ENCODE measurements at places on chromosomes 7 and 10.

DNA sequence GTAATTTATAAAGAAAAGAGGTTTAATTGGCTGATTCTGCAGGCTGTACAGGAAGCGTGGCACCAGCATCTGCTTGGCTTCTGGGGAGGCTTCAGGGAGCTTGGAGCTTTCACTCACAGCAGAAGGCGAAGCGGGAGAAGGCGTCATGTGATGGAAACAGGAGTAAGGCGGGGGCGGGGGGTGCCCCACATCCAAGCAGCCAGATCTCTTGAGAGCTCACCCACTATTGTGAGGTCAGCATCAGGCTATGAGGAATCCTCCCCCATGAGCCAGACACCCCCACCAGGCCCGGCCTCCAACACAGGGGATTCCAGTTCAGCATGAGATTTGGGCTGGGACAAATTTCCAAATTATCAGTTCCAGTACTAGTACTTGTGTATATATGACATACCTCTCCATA is 46.2 kb downstream of the WDR37 start:
- DNase-seq: no peak

GRCh38 chr7:92095380-92095779 is 38.9 kb downstream of the CYP51A1 start:
- no peak for DNase-seq

DNA sequence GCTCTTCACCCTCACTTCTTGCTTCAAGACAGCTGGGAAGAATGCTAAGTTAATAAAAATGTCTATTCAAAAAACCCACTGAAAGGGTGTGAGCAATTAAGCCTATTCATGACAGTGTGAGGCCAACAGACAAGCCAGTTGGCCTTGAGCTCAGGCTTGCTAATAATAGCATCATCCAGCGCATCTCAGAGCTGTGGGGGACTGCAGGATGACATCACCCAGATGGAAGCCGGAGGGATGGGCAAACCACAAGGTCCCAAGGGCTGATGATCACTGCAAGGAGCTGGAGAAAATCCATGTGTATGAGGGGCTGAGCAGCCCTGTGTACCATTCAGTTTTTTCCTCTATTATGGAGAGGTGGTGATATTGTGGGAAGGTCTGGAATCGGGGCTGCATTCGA is 770.4 kb downstream of the TNS3 start:
- no peak for DNase-seq

DNA sequence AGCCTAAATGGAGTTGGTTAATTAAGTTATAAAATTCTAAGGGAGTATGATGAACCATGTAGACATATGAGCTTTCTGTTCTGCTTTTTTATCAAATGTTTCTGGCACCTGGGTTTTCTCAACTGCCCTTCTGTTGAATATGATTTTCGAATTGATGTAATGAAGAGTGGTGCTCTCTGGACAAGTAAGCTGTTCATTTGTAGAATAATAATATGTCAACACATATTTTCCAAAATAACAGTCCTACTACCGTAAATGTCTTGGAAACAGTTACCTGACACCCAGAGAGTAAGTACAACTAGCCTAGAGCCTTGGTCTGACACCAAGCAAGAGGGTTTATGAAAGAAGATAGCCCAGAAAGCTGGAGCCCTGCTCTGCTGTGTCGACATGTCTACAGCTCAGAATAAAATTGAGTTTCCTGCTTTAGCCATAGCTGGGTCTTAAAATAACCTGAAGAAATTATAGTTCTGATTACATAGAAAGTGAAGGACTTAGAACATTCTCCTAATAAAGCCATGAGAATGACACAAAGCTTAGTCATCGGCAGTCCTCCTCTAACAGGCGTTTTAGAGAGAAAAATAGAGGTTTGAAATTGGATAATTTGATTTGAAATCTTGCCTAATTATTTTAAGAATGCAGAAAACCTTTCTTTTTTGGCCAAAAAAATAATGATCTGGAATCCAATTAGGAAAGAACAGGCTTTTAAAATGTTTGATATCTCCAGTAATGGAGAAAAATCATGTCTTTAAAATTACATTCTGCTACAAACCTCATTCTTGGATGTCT is 25.1 kb downstream of the HDAC9 start:
- no peak for DNase-seq

DNA sequence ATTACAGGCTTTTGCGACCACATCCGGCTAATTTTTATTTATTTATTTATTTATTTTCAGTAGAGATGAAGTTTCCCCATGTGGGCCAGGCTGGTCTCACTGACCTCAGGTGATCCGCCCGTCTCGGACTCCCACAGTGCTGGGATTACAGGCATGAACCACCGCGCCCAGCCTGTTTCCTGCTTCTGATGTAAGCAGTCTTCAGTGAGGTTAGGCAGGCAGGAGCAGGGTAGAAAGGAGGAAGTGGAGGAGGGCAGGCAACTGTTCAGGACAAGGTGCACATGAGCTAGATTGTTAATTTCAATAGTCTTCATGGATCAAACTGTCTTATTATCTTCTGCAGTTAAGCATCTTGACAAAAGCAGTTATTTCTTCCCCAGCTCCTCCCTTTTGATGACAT is 605.0 kb downstream of the CCSER2 start:
- DNase-seq: no peak

DNA sequence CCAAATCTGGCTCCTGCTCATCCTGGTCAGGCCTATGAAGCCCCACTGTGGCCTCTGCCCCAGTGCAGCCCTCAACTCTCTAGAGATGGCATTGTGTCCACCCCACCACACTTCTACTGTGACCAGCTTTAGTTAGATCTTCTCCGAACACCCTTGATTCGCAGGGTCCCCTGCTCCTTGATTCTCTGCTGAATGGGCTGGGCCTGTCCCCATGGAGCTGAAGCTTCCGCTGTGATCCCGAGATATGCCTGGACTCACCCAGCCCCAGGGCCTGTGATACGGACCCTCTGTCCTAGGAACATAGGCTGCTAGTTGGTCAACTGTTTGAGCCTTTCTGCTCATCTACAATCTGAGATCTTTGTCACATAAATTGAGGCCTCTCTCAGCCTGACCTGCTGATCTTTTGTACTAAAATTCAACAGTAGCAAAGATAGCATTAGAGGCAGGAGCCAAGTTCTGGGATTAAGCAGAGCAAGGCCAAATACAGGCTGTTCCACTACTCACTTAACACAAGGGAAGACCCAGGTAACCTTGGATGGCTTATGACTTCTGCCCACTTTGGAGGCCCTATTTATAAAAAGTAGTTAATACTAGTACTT is 6.5 kb upstream of the PPIF start:
- DNase-seq: no peak

DNA sequence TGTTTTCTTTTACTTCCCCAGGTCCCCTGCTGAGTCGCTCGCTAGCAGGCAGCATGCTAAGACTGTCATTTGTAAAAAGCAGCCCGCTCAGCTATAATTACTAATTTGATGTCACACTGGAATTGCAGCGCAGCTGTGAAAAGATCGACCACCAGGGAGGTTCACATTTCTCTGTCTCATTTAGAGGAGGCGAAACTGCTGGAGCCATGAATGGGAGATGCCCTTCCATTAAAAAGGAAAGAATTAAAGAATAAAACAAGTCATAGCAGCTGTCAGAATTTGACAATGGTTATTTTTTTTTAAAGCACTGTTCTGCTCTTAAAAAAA is 153.5 kb downstream of the PIP4K2A start:
- DNase-seq: no peak

DNA sequence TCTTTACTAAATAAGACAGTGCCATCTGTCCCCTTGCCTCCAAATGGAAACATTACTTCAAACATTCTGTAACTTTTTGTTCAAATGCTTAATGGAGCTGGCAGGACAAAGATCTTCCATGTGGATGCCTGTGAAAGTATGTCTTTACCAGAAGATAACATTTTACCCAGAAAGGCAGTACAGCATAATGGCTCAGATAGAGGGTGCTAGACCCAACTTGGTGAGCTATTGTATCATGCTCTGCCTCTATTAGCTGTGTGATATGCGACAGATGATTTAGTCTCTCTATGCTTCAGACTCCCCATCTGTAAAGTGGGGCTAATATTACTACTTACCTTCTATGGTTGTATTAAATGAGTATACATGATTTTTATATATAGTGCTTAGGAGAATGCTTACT is 8.8 kb upstream of the SMKR1 start:
- DNase-seq: peak; percentile 18

DNA sequence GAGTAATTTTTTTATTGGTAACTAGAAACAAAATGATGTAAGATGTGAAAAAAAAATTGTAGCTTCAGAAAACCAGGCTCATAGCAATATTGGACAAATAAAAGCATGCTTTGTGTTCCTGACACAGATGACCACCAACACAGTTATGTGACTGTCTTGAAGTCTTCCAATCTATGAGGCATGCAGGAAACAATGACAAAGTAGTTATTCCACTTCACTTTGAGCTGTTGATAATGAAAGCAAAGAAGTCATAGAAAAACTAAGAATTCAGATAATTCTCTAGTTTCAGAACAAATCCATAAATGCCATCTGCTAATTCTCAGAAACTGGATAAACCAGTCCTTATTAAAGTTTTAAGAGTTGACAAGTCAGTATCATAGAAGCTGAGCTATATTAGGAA is 378.4 kb upstream of the SEMA3D start:
- DNase-seq: no peak

DNA sequence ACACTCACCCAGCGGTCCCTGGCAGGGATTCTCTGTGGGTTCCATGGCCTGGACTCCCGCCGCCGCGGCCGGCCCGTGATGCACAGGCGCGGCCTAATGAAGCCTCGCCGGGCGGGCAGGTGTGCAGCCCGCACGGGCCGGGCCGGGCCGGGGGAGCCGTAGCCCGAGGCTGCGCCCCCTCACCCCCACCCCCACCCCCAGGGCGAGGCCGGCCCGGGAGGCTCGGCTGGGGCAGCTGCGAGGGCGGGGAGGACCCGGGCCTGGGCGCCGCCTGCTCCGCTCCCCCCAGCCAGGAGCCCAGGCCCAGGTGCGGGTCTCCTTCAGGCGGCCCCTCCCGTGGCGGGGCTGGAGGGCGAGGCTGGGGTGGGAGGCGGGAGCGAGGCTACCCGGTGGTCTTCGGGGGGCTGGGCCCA is at the start of gene NOBOX:
Gene NOBOX, minus strand, starts transcription at position 45 of the 413 bp plus-strand sequence.
- DNase-seq: no peak

DNA sequence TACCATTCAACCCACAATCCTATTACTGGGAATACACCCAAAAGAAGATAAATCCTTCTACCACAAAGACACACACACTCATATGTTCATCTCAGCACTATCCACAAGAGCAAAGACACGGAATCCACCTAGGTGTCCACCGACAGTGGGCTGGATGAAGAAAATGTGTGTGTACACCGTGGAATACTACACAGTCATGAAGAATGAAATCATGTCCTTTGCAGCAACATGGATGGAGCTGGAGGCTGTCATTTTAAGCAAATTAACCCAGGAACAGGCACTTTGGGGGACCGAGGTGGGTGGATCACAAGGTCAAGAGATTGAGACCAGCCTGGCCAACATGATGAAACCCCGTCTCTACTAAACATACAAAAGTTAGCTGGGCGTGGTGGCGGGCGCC is 8.3 kb upstream of the FOXL3 start:
- DNase-seq: no peak

- DNase-seq: no peak
Observed at GRCh38 chr10:88926566-88927415, 25.8 kb downstream of the ACTA2 start.

- no peak for DNase-seq
Observed at GRCh38 chr10:113297226-113297625, 255.6 kb upstream of the HABP2 start.

- DNase-seq: no peak
Observed at GRCh38 chr10:11144626-11145494, 127.2 kb downstream of the CELF2 start.

DNA sequence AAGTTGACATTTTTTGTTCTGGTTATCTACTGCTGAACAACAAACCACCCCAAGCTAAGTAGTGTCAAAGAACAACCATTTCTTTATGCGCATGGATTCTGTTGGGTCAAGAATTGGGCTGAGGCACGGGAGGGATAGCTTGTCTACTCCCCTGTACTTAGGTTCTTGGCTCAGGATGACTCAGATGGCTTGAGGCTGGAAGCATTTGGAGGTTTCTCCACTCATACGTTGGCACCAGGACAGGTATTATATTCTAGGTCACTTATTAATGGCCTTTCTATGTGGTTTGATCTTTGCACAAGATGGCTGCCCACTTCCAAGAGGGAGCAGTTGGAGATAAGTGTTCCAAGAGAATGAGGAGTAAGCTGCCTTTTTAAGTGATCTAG is 11.8 kb upstream of the TFAM start:
- DNase-seq: no peak

DNA sequence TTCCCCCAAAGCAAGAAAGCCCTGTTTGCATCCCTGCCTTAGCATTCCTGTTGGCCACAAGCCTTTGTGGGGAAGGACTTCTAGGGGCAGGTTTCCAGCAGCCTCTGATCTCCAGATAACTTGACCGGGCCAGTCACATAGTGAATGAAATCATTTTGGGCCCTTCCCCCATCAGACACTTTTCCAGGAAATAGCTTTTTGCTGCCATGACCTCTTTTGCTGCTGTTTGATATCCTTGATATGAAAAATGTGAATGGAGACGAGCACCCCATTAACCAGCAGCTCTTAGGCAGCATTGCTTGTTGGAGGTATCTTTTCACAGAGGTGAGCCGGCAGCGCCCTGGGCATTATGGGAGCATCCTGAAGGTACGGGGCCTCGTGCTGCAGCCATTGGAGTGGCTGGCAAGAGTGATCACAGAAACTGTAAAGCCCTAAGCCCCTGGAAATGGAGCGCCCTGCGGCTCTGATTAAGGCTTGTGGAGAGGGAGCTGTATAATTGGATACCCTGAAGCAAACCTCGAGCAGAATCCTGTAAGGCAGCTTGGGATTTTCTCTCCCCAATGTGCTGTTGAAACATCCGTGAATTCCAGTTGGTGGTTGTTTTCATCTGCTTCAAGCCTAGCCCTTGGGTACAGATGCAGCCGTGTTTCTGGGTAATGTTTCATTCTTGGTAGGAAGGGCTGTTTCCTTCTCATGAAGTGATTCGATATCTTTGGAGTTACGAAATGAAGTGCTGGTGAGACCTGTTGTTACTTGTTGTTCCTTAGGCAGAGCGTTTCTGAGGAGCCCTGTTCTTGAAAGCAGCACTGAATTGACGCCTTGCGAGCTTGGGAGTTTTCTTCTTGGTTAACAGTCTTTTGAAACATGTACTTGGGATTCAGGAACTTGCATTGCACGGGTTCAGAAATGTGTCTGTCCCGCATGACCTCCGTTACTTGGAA is 179.0 kb downstream of the PTEN start:
- no peak for DNase-seq

GRCh38 chr10:15748126-15748525 is 28.4 kb upstream of the ITGA8 start:
- DNase-seq: no peak

- DNase-seq: no peak
Observed at GRCh38 chr10:85510682-85511081, 855.9 kb downstream of the GRID1 start.

GRCh38 chr7:134654104-134654775 is 7.6 kb downstream of the BPGM start:
- no peak for DNase-seq

GRCh38 chr7:107726356-107727130 is 17.4 kb upstream of the CBLL1 start:
- no peak for DNase-seq

- DNase-seq: peak; percentile 73
Observed at GRCh38 chr7:87218796-87219544, 562 bp downstream of the TMEM243 start.
